Astrocyte of the hippocampus (primary cell): ENCODE measurements at places on chromosomes 2 and 18.

- DNase-seq = no peak
These were observed 29.5 kb upstream of the IL1R2 start for GRCh38 chr2:101962309-101962708.

GRCh38 chr2:172630181-172630580, 74.3 kb downstream of the PDK1 start:
- no peak for DNase-seq

DNA sequence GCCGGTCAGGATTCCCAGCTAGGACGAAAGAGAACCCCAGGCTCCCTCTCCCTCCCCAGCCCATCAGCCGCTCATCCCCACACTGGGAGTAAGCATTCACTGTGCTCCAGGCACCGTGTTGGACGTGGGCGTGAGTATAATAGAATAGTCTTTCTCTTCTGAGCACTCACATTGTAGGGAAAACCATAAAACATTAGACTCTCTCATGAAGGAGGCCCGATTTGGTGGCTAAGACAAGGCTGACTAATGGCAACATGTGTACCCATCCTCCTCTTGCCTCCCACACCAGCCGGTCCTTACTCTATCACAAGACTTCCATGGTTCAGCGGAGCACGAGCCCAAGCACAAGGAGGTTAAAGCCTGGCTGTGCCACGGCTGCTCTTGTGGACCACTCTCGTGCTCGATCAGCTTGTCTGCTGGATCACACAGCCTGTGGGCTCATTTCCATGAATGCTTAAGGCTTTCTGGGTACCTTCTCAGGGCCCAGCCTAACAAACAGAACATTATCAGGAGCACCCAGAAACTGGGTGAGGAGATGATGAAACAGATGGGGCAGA, 540.9 kb upstream of the RAB6C start:
- DNase-seq = no peak

GRCh38 chr2:205210494-205210893, 471.8 kb upstream of the NRP2 start:
- no peak for DNase-seq

DNA sequence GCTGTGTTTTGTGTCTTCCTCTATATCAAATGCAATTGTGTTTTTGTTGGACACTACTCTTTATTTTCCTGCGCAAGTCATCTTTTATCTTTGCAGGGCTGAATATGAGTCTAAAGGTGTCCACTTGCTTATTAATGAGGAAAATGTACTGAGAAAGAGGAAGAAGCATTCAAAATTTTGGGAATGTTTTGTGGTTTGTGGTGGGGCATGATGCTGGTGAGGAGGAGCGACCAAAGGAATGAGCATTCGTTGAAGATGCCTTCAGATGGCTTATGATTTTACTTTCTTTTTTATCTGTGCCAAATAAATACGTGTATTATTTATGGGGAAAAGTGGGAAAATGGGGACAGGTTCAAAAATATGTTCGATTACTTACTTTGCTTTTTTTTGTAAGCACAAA, 63.9 kb upstream of the SMIM21 start:
- no peak for DNase-seq

GRCh38 chr2:54741250-54741649, 17.8 kb downstream of the EML6 start:
- DNase-seq = no peak

DNA sequence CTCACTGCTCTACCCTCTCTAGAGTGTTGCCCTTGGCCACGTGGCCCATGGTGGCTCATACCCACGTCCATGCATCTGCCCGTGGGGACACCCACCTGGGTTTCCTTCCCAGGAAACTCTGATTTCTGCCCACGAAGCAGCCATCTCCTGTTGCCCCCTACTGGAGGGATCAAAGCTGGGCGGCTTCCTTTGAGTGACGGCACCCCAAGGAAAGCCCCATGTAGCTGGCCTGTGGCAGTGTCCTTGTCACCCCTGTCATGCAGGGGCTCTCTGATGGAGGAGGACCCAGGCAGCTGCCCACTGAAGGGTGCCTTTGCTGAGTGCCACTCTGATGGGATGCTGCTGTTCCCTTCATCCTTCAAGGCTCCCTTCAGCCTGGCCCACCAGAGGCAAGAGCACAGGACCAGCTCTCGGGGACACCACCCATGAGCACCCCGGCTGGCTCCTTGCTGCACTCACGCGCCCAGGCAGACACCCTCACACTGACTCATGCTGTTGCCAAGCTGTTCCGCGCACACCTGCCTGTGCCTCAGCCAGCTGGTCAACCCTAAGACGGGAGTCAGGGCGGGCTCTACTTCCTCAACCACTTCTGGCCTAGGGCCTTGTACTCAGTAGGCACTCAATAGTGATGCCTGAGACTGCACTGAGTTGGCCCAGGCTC, 101.1 kb downstream of the CTIF start:
- no peak for DNase-seq
